ENCODE measurements at places on chromosomes 12 and 14.
A peak's percentile ranks its signal among the peaks of the same experiment; 100 is the strongest.

- no peak for DNase-seq
These were observed 15.0 kb downstream of the PACS2 start for GRCh38 chr14:105329411-105330150.

DNA sequence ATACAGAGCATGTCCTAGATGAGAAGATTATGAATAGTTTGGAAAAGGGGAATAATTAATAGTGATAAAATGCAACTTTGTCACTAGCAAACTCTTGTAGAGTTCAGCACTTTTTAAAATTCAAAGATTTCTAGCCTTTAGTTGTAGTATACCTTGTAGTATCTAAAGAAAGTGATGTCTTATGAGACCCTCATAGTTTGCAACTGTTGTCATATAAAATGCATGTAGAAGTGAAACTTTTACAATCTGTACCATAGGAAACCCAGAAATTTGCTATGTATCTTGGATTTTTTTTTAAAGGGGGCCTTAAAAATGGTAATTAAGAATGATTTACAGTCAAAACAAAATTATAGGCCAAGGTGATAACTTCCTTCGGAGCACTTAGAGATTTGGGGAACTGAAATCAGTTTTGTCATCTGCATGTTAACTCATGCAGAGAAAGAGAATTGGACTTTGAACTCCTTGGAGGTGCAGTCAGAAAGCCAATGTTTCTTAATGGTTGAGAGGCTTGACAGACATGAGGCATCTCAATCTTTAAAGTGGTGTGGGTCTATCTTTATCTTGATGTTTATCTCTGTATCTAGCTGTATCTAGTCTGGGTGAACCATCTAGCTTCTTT is 1.3 kb downstream of the LRRK2 start:
- DNase-seq = no peak

- DNase-seq = no peak
These were observed 42.5 kb upstream of the DIO3 start for GRCh38 chr14:101518611-101519473.

- DNase-seq = no peak
These were observed 1.7 kb downstream of the ATF7IP start for GRCh38 chr12:14367040-14367661.

DNA sequence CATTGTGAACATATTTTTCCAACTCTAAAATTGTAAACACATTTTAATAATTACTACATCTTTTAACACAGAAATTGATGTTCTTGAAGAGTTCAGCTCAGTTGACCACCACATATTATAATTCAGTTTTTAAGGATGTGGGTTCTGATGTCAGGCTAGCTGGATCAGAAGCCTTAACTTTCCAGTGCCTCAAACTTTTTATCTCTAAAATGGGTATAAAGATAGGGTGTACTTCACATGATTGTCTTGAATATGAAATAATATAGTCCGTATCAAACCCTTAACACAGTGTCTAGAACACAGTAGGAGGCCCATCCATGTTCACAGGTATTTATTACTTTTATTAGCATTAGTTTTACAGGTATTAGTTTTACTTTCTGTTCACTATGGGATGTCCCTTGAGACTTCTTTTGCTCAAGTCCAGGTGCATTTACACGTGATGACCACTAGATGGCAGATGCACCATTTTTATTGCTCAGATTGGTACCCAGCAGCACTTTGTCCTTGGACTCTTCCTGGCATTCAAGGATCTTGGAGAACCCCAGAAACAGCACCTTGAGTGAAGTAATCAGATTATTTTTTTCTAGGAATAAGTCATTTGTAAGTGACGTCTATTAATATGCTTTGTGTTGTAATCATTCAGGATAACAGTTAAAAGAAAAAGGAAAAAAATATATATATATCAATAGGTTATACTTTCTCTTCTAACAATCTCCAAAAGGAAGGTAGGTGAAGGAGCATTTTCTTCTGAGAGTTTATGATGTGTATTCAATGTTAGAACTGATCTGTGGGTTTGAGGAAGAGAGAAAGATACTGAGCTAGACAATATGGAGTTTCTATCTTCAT is 580.2 kb downstream of the ETNK1 start:
- peak; percentile 4 for DNase-seq

GRCh38 chr14:103293465-103293864 is 40.6 kb upstream of the EIF5 start:
- no peak for DNase-seq

DNA sequence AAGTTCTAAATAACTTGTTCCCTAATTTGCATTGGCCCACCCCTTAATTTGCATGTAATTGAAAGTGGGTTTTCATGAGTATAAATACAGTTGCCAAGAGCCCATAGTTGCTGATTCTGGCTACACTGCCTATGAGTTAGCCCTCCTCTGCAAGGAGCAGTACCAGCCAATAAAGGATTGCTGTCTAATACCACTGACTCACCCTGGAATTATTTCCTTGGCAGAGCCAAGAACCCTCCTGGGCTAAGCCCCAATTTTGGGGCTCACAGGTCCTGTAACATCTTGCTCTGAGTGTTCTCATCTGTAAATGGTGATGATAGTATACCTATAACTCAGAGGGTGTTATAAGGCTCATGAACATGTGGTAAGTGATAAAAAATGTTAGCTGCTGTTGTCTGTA is 6.8 kb downstream of the TTC8 start:
- peak; percentile 68 for DNase-seq

DNA sequence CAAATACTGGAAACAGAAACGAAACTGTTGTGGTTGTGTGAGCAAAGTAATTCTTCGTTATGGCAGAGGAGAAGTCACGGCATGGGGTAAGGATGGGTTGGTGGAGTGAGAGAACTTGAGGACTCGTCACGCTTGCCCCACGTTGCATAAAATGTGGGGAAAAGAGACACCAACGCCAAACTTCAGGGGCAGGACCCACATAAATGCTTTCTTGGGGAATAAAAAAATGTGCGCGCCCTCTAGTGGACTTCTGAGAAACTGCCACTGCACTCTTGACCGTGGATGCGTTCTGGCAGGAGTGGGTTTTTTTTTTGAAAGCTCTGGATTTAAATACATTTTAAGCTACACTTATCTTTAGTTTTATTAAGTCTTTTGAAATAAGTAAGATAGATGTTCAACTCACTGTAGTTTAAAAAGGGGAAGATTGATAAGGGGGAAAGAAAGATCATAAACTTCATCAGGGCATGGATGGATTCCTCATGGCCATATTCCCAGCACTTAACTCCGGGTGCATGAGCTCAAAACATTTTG is 4.1 kb upstream of the IGF1 start:
- peak; percentile 34 for DNase-seq

- peak; percentile 8 for DNase-seq
These were observed 274.7 kb downstream of the DAD1 start for GRCh38 chr14:22314183-22314820.

- DNase-seq = no peak
These were observed 105.1 kb downstream of the STXBP6 start for GRCh38 chr14:24944800-24945199.

- DNase-seq = no peak
These were observed 284.5 kb upstream of the RTL1 start for GRCh38 chr14:101187816-101188570.

DNA sequence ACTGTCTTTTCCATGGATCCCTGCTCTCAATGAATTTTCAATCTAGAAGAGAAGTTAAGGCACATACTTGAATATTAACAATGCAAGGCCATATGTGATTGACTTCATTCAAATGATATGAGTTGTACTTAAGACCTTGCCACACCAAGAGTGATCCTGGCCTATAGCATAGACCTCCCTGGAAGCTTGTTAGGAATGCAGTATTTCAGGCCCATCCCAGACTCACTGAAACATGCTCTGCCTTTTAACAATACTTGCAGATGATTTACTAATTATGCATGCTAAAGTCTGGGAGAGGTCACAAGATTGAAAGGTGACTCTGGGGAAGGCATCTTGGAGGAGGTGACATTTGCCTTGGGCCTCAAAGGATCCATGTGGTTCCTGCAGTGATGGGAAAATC is 43.2 kb downstream of the RFX4 start:
- no peak for DNase-seq

DNA sequence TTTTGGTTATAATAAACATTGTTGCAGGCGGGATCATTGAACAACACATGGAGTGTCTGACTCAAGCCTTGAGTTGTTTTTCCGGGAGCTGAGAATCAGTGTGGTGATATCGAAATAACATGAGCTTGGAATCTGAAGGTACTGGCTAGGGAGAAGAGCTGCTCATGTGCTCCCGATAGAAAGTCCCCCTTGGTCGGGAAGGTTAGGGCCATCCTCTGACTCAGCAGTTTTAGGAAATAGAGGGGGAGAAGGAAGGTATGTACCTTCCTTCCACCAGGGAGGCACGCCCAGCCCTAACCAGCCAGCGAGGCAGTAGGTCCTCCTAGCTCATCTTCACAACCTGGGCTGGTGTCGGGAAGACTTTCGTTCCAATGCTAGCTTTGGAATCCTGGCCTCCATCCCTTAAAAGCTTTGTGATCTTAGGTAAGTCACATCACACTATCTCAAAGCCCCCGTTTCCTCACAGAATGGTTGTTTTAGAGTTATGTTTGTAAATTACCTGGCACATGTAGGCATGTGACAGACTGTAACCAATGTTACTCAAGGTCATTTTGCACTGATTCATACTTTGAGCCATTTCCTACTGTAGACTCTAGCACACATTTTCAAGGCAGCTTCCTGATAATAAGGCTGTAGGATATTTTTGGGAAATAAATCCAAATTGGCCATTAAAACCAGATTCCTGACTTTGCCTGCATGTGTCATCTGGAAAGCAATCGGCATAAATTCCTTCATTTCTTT is 1.9 kb upstream of the RAB35 start:
- DNase-seq = peak; percentile 84

GRCh38 chr12:74441872-74442271 is 95.8 kb upstream of the ATXN7L3B start:
- DNase-seq = no peak

DNA sequence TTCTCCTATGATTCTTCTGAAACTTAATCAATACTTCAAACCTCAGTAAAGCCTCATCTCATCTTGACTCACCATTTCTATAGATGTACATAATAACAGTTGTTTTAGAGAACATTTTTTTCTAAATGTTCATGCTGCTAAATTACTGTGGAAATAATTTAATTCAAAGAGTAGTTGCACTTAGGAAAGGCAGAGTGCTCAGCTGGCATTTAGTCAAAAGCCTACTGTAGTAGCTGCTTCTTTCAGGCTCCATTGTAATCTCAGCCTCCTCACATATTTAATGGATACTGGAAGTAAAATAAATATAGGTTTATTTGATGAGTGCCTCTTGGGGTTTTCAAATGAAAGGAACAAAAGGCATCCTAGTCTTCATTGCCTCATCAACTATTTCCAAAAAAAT is 325.0 kb downstream of the CCER1 start:
- no peak for DNase-seq

- DNase-seq = no peak
These were observed 205.6 kb downstream of the BCL11B start for GRCh38 chr14:99066378-99066777.

GRCh38 chr12:117444781-117445180 is 83.4 kb upstream of the NOS1 start:
- no peak for DNase-seq

GRCh38 chr12:45331552-45331951 is 115.7 kb downstream of the ANO6 start:
- no peak for DNase-seq
